Cortex of kidney (tissue), 1 donor: ENCODE measurements at places on chromosomes 2 and 18.

- DNase-seq = no peak
These were observed 6.8 kb upstream of the SNED1 start for GRCh38 chr2:240991378-240992263.

GRCh38 chr2:214592011-214592410, 181.2 kb downstream of the VWC2L start:
- no peak for DNase-seq

GRCh38 chr2:149223472-149224095, 106.8 kb upstream of the LYPD6 start:
- no peak for DNase-seq

GRCh38 chr2:10935953-10936942, 24.5 kb downstream of the KCNF1 start:
- DNase-seq = no peak

DNA sequence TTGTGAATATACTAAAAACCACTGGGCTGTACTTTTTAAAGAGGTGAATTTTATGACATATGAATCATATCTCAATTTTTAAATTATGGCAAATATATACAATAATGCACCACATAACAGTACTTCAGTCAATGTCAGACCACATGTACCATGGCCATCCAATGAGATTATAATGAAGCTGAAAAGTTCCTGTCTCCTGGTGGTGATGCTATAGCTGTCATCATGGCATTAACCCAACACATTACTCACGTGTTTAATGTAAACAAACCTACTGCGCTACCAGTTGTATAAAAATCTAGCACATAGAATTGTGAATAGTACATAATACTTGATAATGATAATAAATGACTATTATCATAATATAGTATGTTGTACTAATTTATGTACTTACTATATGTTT, 77.6 kb upstream of the ID2 start:
- no peak for DNase-seq

DNA sequence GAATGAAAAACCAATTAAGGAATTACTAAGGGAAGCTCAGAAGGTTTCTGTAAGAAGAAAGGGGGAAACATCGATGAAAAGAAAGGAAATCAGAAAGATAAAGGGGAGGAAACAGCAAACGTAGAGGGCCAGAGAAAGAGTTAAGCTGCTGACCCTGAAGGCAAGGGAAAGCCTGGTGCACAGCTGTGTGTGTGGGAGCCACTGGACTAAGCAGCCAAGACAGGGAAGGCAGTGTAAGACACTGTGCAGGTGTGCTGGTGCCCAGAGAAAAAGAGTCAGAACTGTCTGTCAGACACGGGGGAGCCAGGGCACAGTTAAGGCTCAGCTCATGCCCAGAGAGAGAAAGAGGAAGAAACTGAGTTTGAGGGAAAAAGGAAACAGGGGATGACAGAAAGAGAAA, 104.0 kb downstream of the HIBCH start:
- no peak for DNase-seq

DNA sequence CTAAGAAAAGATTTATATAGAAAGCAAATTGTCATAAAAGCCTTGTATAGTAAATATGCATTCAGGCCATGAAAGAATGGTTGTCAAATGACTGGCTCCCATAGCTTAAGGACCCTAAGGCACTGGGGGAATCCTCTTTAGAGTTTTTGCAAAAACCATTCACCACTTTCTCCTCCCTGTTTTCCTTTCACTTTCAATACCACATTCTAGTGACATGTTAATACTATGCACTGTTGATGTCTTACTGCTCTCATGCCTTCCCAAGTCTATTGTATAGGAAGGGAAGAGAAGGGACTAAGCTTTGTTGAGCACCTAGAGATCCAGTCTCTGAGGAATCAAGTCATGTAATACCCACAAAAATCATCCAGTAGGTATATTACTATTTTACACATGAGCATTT, 383.0 kb upstream of the LRRTM1 start:
- DNase-seq = no peak

- no peak for DNase-seq
These were observed 7.2 kb upstream of the CD226 start for GRCh38 chr18:69954719-69955480.

- DNase-seq = no peak
These were observed 9.1 kb upstream of the ECEL1 start for GRCh38 chr2:232496501-232497270.

- no peak for DNase-seq
These were observed 37.8 kb downstream of the SLC14A2 start for GRCh38 chr18:45653090-45653489.

DNA sequence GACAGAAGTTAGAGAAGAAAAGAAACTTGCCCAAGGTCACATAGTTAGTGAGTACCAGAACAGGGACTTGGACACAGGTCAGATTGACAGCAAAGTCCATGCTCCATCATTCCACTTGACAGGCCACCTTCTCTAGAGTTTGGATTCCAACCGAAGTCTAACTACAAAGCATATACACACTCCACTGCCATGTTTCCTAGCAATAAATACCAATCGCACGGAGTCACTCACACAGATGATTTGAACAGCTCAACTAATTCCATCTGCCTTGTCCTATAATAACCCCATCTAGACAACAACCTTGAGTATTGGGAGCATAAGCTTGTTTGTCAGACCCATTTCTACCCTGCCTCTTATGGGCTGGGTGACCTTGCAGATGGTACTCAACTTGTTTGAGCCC, 334.6 kb upstream of the MGAT5 start:
- no peak for DNase-seq

DNA sequence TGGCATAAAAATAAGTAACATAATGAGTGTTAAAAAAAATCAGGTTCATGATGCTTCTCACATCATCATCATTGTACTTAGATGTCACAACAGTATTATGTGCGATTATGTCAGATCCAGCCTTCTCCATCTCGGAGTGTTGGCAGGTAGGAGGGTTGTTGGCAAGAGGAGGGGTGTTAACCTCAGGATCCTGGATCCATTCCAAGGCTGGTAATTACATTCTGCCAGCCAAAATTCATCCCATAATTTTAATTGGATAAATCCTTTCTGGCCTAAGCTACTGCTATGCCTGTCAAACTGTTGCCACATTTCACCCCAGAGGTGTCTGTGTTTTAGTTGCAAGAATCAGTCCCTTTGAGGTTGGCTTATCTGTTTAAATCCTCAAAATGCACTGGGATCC, 891 bp upstream of the FTCDNL1 start:
- DNase-seq = no peak
